Esophagus mucosa (tissue), 1 donor: ENCODE measurements at places on chromosomes 11 and 22. TPM values are rescaled to one million over a fixed set of nuclear protein-coding genes. Genes with fewer than 3 reads are reported as not detected.

The SLC25A45 gene
- total RNA-seq = 3.4 TPM

The ESAM gene
- total RNA-seq = 8.5 TPM

The PGA5 gene
- total RNA-seq = not detected

The MCM5 gene
- 34.4 TPM for total RNA-seq

The RHOD gene
- 161 TPM for total RNA-seq

- ATAC-seq = no peak
These were observed 281.9 kb upstream of the ISX start for GRCh38 chr22:34784056-34784455.

GRCh38 chr11:124415356-124415923 is 9.2 kb downstream of the OR8B4 start:
- no peak for ATAC-seq

DNA sequence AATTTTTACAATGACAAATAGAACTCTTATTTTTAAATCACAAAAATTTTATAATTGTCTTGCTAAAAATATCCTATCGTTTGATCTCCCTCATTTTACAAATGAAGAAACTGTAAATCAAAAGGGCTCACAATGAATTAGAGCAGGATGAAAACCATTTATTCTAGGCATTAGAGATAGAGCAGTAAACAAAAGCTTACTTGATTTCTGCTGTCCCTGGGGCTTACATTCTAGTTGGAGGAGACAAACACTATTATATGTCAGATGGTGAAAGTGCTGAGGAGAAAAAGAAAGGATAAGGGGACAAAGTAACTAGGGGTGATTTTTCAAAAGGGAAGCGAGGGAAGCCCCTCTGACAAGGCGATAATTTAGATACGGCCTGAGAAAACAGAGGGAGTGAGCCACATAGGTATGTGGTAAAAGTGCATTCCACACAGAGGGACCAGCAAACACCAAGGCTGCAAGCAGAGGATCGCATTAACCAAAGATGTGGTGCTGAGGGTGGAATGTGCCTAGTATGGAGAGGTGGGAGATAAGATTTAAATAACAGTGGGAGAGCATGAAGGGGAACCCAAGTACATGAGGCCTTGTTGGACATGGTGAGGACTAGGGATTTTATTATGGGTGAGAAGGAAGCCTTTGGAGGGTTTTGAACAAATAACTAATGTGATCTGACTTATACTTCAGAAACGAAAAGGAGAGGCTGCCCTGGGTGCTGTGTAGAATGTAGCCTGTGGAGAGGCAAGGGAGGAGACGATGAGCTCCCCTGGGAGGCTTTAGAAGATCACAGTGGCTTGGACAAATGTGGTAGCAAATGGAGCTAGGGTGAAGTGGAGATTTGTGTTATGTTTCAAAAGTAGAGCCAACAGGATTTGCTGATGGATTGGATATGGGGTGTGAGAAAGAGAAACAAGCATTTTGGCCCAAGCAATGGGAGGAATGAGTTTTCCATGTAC is 62.1 kb downstream of the PDHX start:
- no peak for ATAC-seq

GRCh38 chr11:72970557-72971118 is 156.4 kb downstream of the ATG16L2 start:
- ATAC-seq = no peak

DNA sequence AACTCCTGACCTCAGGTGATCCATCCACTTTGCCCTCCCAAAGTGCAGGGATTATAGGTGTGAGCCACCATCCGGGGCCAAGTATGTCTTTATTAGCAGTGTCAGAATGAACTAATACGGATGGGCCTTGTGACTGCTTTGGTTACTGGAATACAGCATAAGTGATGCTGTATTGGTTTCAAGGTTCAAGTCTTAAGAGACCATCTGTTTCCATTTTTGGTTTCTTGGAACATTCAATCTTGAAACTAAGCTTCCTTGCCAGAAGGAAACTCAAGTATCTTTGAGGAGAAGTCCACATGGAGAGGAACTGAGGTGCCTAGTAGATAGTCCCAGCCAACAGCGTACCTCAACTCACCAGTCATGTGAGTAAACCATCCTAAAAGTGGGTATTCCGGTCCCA is 58.8 kb downstream of the APOL3 start:
- no peak for ATAC-seq

DNA sequence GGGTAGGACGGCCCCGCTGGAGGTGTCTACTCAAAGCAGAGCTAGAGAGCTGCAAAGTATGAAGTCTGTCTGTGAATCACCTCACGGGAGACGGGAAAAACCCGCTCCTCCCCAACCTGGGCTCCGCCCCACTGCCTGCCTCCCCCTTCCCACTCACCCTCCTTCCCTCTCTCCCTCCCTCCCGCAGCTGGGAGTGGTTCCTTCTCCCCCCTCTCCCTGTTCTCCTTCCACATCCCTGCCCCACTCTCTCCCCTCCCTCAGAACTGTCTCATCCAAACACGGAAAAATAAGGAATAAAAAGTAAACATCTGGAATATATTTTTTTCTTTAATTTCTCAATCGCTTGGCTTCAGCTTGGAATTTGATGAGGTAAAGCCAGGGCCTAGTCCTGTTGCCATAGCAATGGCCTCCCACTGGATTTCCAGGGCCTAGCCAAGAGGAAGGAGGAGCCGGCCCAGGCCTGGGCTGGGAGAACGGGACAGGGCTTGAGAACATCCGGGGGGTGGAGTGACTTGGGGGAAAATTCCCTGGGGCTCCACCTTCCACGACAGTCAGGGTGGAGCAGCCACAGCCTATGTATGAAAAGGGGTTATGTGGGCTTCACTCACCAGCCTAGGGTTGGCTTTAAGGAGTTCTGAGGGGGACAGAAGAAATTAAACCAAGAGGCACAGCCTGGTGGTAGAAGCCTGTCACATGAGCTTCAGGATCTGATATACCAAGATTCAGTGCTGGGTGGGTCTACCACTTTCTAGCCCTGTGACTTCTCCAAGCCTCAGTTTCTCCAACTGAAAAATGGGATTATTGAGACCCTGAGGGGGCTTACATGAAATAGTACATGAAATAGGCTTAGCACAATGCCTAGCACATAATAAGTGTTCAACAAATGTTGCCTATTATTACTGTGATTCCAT is 2.2 kb downstream of the TNKS1BP1 start:
- peak; percentile 66 for ATAC-seq

DNA sequence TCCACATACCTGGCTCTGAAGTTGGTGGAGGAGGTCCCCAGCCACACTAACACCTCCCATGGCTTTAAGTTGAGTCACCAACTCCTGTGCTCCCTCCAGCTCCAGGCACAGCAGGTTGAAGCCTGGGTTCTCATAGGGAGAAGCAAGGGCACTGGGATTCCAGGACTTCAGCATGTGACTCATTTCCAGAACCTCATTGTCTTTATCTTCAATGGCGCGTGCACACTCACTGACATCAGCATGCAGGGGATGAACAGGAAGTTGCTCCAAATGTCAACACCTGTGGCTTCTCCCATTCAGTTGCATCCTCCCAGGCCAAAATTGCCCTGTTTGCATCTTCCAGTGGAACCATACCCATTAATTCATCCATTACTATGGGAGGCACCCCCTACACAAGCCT is 5.8 kb upstream of the UBQLNL start:
- ATAC-seq = no peak

GRCh38 chr11:95920460-95921105 is 3.3 kb downstream of the MTMR2 start:
- ATAC-seq = no peak

- ATAC-seq = no peak
These were observed 6.2 kb upstream of the PIM3 start for GRCh38 chr22:49954354-49954753.

- ATAC-seq = no peak
These were observed 16.5 kb downstream of the C11orf91 start for GRCh38 chr11:33684003-33684706.

DNA sequence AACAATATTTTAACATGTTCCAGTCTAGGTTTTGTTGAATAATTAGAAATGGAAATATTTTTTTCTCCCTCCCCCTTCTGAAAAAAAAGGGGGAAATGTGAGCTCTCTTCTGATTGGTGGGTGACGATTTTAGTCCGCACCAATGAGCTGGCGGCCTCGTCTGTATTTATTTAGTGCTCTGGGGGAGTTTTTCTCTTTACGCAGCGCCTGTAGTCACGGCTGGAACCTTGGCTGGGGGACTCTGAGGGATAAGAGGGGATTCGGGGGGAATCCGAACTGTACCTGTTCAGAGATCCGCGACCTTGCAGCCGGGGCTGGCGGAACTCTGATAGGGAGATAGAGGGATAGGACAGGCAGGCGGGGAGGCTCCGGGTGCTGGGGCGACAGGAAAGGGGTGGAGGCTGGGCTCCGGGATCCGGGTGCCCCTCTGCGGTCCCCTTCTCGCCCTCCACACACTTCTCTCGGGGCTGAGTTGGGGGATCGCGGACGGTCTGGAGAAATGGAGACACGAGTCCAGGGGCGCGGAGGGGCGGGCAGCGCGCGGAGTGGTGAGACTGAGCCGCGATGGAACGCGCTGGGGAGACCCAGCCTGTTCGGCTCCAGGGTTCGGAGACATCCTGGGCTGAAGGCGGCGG is 99.7 kb upstream of the HSD17B12 start:
- no peak for ATAC-seq

- ATAC-seq = no peak
These were observed 15.6 kb upstream of the SYT13 start for GRCh38 chr11:45301537-45302246.

DNA sequence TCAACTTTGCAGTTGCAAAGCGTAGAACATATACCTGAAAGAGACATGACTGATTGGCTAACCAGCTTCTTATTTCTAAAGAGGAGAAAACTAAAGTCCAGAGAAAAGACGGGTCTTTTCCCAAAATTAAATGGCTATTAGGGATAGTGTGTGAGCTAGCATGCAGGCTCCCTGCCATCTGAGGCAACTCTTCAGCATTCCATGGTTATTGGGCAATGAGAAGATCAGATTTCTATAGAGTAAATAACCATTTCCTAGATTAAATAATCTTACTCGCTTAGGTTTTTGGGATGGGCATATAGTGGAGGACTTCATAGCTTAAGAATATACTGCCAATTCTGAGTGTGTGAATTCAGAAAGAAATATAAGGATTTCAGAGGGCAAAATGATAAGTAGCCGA is 95.0 kb downstream of the PDHX start:
- ATAC-seq = no peak

DNA sequence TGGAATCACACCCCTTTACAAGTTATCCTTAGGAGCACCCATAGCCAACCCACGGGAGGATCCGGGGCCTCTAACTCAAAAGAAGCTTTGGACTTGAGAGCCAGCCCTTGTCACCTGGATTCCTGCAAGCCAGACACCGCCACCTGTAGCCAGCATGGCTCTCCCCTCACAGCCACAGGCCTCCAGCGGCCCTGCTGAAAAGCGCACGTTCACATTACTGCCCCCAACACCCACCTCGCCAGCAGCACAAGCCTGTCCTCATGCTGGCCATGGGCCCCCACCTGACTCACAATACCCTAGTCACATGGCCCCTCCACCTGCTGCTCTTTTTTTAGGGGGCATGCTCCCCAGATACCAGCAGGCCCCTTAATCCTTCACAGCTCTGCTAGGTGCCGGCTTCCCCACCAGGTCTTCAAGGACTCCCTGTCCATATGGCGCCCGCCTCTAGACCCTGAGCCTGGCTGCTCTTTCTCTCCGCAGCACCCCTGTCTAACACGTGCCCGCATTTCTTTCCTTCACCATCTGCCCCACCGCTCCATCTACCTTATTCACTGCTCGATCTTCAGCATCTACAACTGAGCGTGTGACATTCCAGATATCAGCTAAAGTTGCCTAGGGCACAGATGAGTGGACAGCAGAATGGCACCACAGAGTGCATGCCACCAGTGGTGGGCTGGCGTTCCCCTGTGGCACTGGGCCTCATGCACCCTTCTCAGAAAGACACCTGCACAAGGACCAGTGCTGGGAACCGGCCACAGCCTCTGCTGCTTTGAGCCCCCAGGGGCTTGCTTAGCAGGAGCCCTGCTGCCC is 6.6 kb downstream of the CARS1 start:
- no peak for ATAC-seq

- ATAC-seq = no peak
These were observed 37.1 kb downstream of the PKNOX2 start for GRCh38 chr11:125201525-125202141.

DNA sequence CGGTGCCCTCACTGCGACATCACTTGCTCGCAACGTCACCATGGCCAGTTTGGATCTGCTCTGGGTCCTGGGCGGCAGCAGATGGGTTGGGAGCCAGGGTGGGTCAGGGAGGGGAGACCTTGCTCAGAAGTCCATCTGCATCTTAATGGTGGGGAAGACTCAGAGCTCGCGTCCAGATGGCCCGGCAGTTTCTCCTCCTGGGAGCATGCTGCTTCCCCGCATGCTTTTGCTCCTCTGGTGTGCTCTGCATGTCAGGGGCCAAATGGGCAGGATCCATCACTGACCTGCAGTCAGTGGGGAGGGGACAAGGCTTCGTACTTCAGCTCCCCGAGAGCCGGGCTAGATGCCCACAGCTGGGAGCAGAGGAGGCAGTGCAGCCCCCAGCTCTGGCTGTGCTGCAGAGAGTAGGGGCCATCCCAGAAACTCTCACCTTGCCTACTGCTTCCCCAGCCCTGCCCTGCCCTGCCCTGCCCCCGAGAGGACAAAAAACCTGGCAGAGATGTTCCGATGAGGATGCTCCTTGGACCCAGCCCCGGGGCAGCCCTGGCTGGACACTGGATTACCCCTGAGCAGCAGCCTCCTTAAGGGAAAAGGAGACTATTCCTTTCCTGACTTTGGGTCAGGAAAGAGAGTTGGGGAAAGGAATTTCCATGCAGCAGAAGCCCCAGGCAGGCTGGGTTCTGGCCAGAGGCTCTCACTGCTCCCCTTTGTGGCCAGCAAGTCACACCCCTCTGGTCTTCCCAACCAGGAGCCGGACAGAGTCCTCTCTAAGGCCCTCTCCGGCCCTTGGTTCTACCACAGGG is 149.9 kb downstream of the PKNOX2 start:
- ATAC-seq = no peak

DNA sequence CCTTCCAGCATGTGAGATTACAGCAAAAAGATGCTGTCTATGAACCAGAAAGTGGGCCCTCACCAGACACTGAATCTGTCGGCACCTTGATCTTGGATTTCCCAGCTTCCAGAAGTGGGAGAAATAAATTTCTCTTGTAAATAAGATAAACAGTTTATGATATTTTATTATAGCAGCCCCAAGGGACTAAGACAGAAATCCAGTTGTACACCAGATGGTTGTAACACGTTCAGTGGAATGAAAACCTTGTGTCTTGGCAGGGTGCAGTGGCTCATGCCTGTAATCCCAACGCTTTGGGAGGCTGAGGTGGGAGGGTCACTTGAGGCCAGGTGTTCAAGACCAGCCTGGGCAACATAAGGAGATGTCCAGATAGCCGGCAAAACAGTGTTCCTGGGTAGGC is 61.8 kb downstream of the MCHR1 start:
- no peak for ATAC-seq

- ATAC-seq = no peak
These were observed 14.0 kb downstream of the CELF1 start for GRCh38 chr11:47538741-47539565.

GRCh38 chr11:61362542-61362875 is 335 bp downstream of the TMEM138 start:
- peak; percentile 18 for ATAC-seq
